ENCODE measurements at places on chromosomes 2 and 18. TPM values are rescaled to one million over a fixed set of nuclear protein-coding genes. Genes with fewer than 3 reads are reported as not detected.

PASK gene
- total RNA-seq, result 7.7 TPM

SGPP2 gene
- total RNA-seq, result 1.1 TPM

ERLEC1 gene
- total RNA-seq, result 69.2 TPM

CROCC2 gene
- not detected for total RNA-seq

COLEC11 gene
- total RNA-seq, result 8.2 TPM

SULT1C4 gene
- 6.1 TPM for total RNA-seq

DNA sequence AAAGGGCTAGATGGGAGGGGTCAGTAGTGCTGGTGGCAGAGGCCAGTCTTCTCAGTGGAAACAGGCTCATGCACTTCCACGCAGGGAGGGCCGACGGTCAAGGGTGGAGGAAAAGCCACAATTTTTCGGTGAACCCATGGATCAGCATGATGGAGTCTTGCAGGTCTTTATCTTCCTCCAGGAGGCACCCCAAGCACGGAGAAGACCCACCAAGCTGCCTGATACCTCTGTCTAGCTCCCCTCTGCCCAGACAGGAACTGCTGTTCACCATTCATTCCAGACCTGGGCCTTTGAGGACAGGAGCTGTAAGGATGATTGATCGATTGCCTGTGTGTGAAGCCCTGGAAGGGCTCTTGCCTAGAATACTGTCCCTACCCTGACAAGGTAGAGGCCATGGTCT is 2.8 kb upstream of the LRRFIP1 start:
- DNase-seq, result no peak

DNA sequence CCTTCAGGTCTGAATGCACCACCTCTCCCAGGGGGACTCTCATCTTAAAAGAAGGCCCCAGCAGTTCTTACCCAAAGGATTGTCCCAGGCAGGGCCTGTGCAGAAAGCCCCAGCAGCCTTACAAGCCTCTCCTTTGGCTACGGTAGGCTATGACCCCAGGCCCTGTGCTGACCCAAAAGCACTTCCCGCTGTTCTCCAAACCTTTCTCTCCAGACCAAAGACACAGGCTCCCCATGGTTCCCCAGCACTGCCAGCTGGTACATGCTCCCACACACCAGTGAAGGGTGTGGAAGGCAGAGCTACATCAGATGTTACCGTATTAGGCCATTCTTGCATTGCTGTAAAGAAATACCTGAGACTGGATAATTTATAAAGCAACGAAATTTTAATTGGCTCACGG is 35.4 kb downstream of the LBH start:
- DNase-seq, result no peak

DNA sequence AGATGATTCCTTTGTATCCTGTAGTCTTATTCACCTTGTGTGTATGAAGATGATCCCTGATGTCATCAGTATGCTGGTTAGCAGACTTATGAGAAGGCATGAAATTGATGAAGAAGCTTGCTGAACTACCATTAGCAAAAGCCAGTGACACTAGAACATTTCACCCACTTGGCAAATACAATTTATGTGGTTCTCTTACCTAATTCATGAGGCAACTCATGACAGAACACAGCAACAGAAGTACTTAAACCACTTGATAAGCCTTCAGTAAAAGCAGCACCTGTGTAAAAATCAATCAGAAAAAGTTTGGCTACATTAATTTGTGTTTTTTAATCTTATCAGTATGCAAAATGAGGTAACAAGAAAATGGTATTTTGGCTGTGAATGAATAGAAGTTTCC is 16.8 kb downstream of the SLC39A6 start:
- DNase-seq, result no peak

DNA sequence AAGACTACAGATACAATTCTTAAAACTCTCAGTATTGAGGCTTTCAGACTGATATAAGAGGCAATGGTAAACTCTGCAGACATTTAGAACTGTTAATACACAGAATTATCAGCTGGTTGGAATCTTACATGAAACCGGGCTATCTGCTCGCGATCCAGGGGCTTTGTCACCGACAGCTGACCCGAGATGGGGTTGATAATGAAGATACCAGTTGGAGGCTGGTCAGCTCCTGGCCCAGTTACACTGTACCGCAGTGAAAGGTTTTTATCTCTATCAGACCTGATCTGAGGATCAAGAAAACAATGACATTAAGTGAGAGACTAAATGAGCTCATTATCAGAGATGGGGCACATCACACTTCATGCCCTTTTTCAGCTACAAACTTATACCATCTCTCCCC is 167.3 kb downstream of the CDH2 start:
- DNase-seq, result no peak

DNA sequence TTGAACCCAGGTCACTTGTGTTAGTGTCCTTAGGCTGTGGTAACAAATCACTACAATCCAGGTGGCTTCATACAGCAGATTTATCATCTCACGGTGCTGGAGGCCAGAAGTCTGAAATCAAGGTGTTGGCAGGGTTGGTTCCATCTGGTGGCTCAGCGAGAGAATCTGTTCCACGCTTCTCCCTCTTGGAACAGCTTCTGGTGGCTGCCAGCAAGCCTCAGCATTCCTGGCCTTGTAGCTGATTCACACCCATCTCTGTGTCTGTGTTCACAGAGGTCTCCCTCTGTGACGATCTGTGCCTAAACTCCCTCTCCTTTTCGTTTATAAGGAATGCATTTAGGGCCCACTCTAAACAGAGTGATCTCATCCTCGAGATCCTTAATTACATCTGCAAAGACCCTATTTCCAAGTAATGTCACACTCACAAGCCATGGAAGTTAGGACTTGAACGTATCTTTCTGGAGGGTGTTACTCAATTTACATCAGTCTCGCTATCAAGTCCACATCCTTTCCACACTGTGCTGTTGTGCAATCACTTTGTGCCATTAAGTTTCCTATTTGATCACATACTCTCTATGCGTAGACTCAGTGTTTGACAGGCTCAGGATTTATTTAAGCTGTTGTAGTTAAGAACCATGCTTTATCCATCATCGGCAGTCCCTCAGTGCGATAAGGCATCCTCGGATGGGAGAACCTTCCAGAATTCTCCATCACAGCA is 164.4 kb downstream of the SOCS6 start:
- DNase-seq, result no peak

GRCh38 chr2:36857713-36858112 is 108.6 kb downstream of the STRN start:
- no peak for DNase-seq

DNA sequence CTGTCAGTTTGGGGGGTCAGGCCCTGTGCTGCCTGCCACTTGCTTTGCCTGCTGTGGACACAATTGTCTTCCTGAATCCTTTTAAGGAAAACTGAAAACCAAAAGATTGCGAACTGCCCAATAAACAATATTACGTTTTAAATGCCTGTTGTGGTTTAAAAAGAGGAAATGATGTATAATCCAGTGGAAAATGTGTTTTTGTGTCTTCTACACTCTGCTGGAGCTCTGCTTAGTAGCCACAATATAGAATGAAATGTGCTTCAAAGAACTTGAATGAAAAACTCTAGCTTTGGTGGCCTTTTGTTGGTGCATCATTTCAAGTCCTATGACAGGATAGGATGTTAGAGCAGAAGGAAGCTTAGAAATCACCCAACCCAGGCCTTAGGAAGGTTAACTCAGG is 23.2 kb upstream of the CABYR start:
- no peak for DNase-seq

GRCh38 chr2:177771191-177771590 is 301.4 kb downstream of the PDE11A start:
- no peak for DNase-seq

Data from sigmoid colon (tissue), 7 donors.